ENCODE measurements at places on chromosomes 3 and 15.
A peak's percentile ranks its signal among the peaks of the same experiment; 100 is the strongest.

DNA sequence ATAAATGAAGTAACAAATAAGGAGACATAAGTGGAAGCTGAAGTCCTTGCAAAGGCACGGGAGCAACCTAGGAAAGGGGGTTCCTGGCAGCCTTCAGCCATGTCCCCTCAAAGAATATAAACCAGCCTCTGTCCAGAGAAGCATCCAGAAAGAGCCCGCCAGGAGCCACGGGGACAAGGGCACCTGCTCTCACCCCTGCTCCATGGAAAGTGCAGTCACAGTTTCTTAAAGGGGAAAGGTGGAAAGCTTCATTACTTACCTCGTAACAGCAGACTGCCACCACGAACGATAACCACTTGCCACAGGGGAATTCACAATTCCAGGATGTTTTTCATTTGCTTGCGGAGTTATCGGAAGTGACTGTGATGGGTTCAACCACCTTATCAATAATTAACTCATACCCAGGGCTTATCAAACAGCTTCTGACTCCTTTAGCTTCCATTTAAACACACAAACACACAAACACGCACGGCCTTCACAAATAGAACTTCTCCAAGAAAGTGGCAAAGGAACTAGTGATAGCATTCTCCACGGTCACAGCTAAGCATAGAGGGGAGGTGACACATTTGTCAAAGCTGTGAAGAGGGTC lies 134.2 kb upstream of the IGF1R start:
- DNase-seq: no peak

DNA sequence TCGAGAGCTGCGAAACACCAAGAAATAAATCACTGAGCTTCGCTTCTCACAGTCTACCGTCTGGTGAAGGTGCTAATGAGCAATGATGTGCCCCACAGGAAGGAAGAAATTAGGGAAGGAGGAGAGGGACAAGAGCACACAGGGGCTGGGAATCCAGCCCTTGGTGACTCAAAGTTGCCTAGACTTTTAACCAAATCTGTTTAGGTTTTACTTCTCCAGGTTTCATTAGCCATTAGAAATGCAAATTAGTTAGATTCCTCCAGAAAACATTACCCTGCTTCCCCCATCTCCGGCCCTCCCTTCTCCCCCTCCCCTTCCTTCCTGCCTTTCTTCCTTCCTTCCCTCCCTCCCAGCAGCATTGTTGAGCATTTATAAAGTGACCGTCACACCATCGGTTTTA lies 59.3 kb upstream of the UBE2E1 start:
- DNase-seq: no peak

- DNase-seq: no peak
Measured at GRCh38 chr3:156668073-156668763, 6.2 kb upstream of the TIPARP start.

DNA sequence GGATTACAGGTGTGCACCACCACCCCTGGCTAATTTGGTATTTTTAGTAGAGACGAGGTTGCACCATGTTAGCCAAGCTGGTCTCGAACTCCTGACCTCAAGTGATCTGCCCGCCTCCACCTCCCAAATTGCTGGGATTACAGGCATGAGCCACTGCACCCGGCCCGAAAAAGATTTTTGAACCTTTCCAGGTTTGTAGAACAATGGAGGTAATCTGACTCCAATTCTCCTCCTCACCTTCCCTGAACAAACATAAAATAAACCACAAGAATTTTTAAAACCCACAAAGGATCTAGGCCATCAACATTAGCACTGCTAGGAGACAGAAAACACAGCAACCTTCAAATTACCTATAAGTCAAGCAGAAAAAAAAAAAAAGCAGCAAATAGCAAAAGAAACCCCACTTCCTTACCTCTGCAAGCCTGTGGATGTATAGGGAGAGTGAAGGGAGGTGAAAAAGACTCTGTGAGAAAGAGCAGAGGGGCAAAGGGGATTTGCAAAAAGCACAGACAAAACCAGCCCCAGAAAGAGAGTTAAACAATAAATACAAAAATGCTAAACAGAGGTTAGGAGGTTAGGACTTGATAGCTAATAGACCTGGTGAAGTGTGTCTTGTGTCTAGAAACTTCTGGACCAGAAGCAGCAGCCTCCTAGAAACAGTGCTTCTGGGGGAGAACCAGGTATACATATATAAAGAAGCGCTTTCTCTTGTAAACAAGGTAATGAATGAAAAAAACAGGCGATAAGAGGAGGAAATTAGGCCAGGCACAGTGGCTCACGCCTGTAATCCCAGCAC lies 32.1 kb downstream of the TFDP2 start:
- no peak for DNase-seq

DNA sequence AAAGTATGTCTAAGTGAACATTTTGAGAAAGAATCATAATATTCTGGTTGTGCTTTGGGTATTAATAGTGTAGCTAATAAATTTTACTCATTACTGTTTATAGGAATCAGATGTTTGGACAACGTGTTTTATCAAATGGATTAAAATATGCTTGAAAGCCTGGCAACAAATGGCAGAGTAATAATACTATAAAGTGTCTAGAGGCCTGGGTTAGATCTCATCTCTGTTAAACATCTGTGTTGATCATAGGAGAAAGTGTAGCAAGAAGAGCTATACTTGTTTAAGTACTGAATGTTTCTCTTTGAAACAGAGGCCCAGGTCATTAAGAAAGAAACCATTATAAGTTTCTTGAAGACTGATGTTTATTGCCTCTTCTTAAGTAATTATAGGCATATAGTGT lies 30.5 kb downstream of the VPS8 start:
- DNase-seq: no peak

GRCh38 chr15:90191344-90191687 lies 9.8 kb upstream of the SEMA4B start:
- no peak for DNase-seq

DNA sequence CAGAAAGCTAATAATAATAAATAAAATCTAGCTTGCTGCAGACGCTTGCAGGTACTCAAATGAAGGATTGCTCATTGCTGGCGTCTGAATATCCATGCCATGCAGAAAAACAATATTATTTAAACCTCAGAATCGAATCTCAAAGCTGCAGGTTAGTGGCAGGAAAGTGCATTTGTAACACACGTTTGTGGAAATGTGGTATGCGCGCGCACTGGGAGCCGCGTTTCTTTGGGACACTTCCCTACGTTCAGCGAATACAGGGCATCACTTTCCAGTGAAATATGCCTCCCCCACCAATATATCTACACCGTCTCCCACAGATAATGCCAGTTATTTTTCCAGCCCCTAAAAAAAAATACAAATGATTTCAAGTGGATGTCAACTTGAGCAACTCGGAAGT lies 37.1 kb downstream of the ZIC4 start:
- DNase-seq: no peak

- DNase-seq: no peak
Measured at GRCh38 chr3:175743733-175744400, 884.7 kb downstream of the NAALADL2 start.

DNA sequence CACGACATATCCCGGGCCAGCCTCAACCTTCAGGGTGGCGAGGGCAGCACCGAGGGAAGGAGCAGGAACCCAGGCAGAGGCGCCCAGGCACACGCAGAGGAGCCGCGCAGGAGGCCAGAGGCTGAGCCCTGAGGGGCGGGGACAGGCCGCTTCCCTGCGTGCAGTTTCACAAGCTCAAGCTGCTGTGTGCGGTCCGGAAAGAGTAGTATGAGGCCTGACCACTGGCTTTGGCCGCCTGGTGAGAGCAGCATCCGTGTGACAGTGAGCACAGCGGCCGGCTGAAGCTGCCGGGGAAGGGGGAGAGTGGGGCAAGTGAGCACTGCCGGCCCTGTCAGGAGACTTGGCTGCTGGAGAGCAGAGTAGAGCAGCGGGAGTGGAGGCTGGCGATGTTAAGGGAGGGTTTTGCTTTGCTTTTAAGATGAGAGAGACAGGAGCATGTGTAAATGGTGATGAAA lies 8.7 kb downstream of the ZDHHC19 start:
- no peak for DNase-seq

- DNase-seq: no peak
Measured at GRCh38 chr3:51953445-51953844, 1.7 kb upstream of the GPR62 start.

DNA sequence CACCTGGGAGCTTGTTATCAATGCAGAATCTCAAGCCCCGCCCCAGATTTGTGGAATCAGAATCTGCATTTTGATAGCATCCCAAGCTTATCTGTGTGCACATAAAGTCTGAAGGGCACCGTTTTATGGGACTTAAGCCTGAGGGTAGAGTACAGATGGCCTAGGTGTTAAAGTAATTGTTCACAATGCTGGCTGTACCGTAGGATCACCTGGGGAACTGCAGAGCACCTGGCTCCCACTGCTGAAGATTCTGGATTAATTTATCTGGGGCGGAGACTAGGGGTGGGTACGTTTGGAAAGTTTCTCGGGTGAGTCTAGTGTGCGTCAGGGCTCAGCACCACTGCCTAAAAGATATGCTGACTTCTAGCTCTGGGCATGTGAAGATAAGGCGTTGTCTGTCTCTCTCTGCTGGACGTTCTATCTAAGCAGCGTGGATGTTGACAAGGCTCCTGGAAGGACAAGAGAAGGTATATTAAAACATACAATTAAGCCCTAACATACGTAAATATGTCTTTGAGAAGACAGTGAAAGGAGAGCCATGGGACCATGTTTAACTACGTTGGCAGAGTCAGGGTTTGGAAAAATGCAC lies 63.2 kb upstream of the RASGRP1 start:
- no peak for DNase-seq

DNA sequence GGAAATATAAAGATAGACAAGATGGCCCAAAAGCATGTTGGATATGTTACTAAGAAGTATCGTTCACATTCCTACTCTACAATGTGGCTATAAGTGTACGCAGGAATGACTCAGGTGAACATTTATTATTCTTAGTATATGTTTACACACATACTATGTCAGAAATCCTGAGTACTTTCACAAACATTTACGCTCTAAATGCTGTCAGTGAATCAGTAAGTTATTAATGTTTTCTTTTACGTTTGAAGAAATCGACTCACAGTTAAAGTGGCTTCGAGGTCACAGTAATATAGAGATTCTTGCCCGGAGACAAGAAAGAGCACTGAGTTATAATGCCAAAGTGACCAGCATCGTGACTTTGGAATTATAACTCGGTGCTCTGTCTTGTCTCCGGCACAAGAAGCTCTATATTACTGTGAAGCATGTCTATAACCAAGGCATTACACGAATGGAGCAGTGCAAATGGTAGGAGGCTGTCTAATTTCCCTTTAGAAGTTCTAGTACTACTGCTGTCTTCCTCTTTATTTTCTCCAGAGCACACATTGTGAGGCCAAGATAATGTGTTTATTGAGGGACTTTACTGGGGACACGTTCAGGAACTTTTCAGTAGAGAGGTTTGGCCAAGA lies 61.8 kb upstream of the P3H2 start:
- no peak for DNase-seq

GRCh38 chr3:60202052-60202726 lies 1049.1 kb downstream of the FHIT start:
- DNase-seq: no peak

GRCh38 chr3:23740517-23740965 lies 65.2 kb upstream of the UBE2E1 start:
- no peak for DNase-seq

DNA sequence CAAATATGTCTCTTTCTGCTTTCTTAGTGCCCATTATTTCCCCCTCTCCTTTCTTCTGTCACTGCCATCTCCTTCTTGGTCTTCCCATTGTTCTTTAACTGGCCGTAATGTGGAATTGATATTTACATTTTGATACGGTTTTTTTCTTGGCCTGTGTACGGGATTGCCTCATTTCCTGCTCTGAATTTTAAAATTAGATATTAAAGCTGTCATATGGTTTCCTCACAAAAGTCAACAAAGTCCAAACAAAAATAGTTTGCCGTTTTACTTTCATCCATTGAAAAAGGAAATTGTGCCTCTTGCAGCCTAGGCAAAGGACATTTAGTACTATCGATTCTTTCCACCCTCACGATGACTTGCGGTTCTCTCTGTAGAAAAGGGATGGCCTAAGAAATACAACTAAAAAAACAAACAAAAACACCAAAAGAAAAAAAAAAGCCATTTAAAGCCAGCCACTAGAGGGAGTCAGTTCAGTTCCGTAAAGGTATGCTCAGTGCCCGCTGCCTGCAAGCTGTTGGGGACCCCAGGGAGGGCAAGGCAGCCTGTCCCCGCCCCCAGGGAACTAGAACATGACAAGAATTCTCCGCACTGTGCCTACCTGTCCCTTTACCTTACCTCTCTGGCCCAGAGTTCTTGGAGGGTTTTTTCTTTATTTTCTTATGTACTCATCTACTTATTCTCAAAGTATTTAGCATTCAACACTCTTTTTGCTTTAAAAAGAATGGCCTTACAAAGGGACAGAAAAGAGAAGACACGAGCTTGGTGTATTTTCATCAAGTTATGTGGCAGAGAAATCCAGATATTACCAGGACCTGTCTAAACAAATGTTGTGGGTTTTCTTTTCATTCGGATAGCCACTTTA lies 30.0 kb upstream of the NR2E3 start:
- DNase-seq: peak; percentile 12

- no peak for DNase-seq
Measured at GRCh38 chr3:149596134-149596770, 61.6 kb downstream of the WWTR1 start.

GRCh38 chr3:141767066-141767465 lies 3.9 kb downstream of the GRK7 start:
- no peak for DNase-seq

DNA sequence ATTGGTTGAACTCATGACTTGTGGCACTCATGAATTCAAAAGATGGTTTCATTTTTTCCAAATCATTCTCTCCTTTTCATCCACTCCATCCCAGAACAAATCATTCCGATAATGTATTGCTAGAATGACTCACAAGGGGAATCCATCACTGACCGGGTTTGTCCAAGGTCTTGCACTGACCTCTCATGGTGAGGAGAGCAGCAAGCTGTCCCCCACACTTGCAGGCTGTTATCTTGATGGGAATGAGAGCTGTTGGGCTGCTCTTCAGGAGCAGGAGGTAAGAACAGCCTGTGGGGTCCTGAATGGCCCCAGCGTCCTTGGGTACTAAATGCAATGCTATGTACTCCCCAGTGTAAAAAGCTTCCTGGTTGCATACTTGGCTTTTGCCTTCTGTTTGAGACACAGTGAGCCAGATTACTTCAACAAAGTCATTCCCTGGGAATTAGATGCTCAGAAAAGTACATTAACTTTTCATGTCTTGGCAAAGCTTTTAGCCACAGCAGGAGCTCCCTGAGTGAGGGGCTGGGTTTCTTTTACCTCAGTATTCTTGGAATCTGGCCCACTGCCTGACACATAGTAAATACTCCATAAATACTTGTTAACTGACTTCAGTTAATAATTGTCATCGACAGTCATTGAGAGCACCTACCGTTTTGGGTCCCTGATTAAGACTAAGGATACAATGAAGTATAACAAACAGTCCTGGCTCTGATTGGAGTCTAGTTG lies 24.1 kb downstream of the CCNL1 start:
- no peak for DNase-seq
